ENCODE measurements at places on chromosomes 11 and 22. TPM values are rescaled to one million over a fixed set of nuclear protein-coding genes. Genes with fewer than 3 reads are reported as not detected.

- DNase-seq, result no peak
These were observed 108.7 kb upstream of the CD82 start for GRCh38 chr11:44456544-44457300.

DNA sequence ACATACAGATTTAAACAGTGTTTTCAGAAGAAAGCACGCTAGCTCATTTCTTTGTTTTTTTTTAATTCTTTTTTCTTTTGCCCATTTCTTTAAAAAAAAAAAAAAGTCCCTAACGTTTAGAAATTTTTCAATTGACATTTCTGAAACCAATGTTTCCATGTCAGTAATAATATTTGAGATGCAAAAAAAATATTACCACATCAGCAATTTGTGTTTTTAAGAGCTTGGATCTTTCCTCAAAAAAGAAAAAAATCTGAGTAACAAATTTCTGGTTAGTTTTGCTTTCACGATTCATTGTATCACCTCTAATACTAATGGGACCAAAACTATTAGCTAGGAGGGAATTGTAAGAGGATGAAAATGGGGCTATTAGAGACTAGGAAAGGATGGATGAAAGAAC lies 39.9 kb upstream of the ASPHD2 start:
- DNase-seq, result no peak

DNA sequence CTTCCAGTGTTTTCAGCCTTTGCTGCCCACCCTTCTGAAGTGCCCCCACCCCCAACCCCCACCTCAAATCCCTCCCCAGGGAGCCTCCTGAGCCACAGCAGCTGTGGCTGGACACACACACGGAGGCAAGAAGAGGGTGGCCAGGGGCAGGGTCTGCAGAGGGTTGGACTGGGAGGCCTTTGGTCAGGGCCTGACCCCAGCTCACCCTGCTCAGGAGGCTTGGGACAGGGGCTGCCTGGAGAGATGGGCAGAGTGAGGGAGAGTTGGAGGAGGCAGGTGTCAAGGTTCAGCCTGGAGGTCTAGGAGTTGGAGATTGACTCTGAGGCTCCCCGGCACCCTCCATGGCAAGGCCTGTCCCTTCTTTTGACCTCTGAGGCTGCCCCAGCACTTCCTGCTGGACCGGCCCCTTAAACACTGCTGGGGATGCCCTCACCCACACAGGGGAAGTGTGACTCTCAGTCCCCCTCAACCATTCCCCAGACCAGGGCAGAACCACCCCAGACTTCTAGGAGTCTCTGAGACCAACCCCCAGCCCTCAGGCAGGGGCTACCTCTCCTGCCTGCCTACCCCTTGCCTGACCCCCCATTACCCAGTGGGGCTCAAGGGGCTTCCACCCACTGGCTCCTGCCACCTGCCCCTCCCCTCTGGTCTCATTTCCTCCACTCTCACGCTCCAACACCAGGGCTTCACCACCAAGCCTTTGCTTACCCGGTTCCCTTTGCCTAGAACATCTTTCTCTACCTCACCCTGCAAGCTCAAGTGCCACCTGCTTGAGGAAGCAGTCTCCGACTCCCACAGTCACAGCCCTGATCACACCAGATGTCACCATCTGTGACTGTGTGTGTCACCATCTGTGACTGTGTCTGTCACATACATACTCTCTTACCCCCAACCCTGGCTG lies 8.6 kb downstream of the ARAP1 start:
- DNase-seq, result no peak

DNA sequence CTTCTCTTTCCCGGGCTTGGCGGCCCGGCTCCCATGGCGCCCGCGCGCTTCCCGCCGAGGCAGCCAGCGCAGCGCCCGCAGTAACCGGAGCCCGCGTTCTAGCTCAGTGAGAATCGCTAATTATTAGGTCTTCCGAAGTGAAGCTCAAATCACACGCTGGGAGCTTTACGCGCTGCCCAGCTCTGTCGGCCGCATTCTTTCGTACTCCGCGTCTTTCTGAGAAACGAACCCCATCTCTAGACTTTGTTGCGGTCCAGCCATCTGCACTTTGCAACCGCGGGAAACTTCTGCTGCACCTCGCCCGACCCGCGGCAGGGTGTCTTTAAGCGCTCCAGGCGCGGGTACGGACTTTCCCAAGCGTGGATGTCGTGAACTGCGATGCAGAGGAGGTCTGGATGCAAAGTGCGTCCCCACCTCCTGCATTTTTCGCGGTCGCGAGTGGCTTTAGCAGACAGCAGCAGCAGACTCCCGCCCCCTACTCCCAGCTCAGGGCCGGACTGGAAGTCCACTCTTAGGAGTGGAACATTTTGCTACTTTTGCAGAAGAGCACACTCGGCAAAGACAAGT lies 6.0 kb upstream of the PAX6 start:
- no peak for DNase-seq

- peak; percentile 50 for DNase-seq
These were observed 28.6 kb upstream of the OR10G7 start for GRCh38 chr11:124069429-124070401.

DNA sequence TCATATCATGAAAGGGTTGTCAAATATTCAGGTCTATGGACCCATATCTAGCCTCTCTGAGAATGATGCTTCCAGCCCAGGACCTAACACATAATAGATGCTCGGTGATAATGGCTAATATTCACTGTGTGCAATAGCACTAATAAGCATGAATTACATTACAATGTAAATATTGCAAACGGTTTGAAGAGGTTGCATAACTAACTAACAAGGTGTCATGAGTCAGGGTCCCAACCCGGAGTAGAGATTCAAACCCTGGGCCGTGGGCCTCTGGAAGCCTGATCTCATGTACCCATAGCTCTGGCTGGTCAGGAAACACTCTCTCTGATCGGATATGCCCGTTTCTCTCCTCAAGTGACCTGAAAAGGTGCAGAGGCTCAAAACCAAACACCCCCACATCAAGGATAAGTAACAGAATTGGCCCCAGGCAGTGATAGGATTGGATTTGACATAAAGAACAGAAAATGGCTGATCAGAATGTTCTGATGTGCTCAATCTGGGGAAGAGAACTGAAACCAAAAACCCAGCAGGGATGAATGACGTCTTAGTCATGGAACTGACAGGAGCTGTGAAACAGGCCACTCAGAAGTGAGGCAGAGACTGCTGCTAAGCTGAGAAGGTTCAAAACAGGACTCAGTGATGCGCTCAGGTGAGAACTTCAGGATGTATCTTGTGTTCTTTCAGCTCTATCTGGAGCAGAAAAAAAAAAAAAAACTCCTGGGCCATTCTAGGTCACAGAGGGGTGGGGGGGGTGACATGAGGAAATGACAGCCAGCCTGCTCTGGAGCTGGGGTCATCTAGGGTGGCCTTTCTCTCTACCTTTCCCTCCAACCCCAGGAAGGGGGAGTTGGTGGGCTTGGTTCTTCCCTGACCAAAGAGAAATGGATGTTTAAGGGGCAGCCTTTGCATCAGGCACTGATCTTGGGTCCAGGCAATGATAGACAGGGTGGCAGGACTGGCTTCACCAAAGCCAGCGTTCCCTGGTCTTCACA lies 6.6 kb upstream of the KCTD17 start:
- DNase-seq, result peak; percentile 7

Gene HOATZ
- total RNA-seq, result not detected

Gene CARD10
- 6.1 TPM for total RNA-seq

Gene BEST1
- 0.90 TPM for total RNA-seq

- DNase-seq, result peak; percentile 82
These were observed 16.2 kb downstream of the MISFA start for GRCh38 chr11:18615628-18616392.

DNA sequence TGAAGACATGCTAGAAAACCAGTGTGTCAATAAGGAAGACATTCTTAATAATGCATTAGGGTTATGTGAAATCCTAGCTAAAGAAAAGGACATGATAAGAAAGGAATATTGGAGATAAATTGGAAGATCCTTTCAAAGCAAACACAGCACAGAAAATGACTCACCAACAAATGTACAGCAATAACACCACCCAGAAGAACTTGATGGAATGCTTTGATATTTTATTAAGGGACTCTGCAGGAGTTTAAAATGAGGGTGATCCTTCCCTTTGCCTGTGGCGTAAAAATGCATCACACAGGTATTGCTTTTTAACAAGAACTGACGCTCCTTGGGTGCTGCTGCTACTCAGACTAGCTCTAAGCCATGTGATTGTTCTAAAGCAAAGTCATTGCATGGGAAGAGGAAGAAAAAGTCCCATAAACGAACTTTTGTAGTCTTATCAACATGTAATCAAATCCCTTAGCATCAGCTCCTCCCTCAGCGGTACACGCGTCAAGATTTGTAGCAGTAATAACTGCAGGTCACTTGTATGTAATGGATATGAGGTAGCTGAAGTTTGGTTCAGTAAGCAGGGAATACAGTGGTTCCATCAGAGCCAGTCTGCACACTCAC lies 48.4 kb upstream of the EED start:
- no peak for DNase-seq

All from IMR-90 (cell line).